ENCODE measurements at places on chromosomes 7 and 10.
A peak's percentile ranks its signal among the peaks of the same experiment; 100 is the strongest.

DNA sequence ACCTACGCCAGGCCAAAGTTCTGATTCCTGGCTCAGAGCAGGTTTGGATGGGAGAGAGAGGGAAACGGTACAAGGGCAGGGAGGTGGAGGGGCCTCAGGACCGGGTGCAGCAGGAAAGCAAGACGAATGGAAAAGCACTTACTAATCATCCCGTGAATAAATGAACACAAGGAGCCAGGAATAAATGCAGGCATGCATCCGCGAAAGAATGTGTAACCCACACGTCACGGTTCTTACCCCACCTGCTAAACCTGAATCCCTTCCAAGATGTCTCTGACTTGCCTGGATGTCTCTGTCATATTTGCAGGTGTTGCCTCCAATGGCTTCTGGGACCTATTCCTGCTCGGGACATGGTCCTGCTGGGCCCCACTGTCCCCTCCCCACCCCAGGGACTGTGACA, 335.2 kb upstream of the RNF32 start:
- DNase-seq: no peak

DNA sequence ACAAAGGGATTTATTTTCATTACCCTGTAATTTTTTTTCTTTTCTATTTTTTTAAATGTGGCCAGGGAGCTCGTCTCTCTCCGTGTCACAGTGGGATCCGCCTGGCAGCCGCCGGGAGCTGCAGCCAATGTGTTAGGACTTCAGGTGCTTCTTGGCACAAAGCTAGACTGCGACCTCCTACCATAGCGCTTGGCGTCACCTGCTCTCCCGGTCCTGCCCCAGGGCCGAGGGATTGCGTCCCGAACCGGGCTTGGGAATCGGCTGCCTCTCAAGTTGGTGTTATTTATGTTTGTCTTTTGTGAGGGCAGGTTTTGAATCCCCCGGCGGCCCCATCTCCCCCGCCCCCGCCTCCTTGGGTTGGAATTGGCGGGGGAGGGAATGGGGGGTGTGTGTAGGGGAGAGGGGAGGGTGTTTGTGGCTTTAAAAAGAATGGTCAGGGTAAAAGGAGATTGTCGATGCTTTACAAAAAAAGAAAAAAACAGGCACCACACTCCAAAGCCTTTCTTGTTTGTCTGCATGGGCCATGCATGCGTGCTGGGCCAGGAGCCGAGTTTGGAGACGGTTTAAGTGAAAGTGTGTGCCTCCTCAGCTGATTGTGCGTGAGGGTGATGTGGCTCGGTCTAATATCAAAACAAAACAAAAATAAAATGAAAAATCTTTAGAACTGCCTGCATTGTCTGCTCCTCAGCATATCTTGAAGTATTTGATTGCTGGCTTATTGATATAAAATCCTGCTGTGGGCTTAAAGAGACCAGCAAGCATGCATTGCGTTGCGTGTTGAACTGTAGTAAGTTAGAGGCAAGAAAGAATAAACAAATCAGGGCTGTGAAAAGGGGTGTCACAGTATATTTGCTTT, 1.2 kb downstream of the PPP1R9A start:
- no peak for DNase-seq

DNA sequence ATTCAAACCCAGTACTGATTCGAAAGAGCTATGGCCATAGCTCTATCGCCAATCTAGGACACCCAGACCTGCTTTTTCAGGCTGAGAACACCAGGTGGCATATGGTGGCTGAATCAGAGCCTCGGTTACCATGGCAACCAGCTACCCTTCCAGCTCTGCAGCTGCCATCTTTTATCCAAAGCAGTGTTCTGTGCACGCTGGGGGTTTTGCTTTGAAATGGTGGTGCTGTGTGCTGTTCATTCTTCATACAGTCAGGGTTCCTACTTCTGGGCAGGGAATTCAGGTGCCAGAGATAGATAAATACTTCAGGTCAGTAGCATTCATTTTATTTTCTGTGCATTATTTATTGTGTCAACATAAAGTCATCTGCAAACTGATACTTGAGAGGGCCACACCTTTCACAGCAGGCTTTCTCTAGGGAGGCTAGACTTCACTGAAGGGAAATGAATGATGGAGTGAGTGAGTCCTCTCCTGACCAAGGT, 85.4 kb downstream of the AKR1D1 start:
- DNase-seq: peak; percentile 76

- no peak for DNase-seq
Observed at GRCh38 chr10:95784279-95784913, 28.4 kb downstream of the ENTPD1 start.

GRCh38 chr7:4531236-4531635, 150.9 kb upstream of the FOXK1 start:
- no peak for DNase-seq

GRCh38 chr7:106018566-106019469, 55.8 kb downstream of the CDHR3 start:
- DNase-seq: no peak

DNA sequence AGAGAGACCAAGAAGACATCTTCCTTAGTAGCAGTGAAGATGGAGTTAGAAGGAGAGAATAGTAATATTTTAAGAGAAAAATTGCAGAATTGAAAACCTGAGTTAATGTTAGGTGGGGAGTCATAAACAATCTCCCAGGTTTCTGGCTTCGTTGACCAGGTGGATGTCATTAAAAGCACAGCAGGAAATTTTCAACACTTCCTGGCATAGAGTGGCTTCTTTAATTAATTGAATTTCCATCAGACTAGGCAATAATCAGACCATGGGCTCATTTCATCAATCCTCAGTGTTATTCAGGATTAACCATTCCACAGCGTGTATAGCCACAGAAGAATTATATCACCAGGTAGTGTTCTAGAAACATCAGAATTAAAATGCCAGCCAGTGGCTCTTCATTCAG, 268.2 kb downstream of the CCDC3 start:
- no peak for DNase-seq

DNA sequence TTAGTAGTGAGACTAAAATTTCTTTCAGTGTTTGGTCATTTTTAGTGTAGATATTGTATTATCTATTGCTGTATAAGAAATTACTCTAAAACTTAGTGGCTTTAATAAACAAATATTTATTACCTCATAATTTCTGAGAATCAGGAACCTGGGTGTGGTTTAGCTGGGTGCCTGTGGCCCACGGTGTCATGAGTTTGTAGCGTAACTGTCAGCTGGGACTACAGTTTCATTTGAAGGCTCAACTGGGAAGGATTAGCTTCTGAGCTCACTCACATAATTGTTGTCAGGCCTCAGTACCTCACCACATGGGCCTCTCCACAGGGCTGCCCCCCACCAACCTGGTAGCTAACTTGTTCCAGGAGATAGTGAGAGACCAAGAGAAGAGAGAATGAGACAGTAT, 98.5 kb downstream of the SRI start:
- DNase-seq: no peak

- DNase-seq: no peak
Observed at GRCh38 chr10:49068672-49069217, 46.6 kb downstream of the VSTM4 start.

- no peak for DNase-seq
Observed at GRCh38 chr7:46900312-46901263, 681.3 kb downstream of the TNS3 start.

GRCh38 chr10:103918053-103918846, at the start of gene STN1:
STN1 (minus strand) TSS chr10:103918184; CDS start chr10:103917594, 590 bp downstream.
- peak; percentile 98 for DNase-seq

- DNase-seq: peak; percentile 55
Observed at GRCh38 chr7:92717993-92718716, 118.2 kb downstream of the CDK6 start.

Data from germinal center (tissue), 1 donor.